Progenitor cell of endocrine pancreas (in vitro differentiated cells): ENCODE measurements at places on chromosomes 1 and 21. TPM values are rescaled to one million over a fixed set of nuclear protein-coding genes. Genes with fewer than 3 reads are reported as not detected.

CSTB gene
- total RNA-seq: 42.0 and 42.6 TPM in 2 replicates

MROH7 gene
- total RNA-seq: 0.29 and 0.50 TPM in 2 replicates

SPRR5 gene
- not detected in 2 replicates for total RNA-seq

TDRD10 gene
- not detected in 2 replicates for total RNA-seq

HHIPL2 gene
- total RNA-seq: 0.27 and 0.57 TPM in 2 replicates

LDLRAD1 gene
- 0.20 and 0.84 TPM in 2 replicates for total RNA-seq

GRCh38 chr1:116194568-116194967 lies 83.4 kb downstream of the MAB21L3 start:
- H3K4me3 ChIP-seq: no peak overlapping the region
- no peaks in the 10 kb centered on the region for H3K36me3 ChIP-seq

DNA sequence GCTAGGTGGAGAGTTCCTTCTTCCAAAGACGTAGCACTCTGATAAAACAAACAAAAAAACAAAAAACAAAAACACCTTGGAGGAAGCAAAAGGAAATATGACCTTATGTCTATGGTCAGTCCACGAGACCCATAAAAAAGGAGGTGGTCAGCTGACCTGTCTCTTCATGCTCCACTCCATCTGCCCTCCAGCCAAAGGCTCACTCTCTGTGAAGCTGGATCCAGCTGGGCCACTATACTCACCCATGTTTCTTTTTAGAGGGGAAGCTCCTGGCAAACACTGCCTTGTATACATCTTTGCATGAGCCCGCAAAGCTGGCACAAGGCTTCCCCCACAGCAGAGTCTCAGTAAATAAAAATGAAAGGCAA lies 126.1 kb upstream of the CACHD1 start:
- no peaks in the 10 kb centered on the region for H3K4me1 ChIP-seq
- H3K4me3 ChIP-seq: no peak overlapping the region
- peaks cover 12% of the 10 kb centered on the region for H3K27me3 ChIP-seq
- DNase-seq: no peak

DNA sequence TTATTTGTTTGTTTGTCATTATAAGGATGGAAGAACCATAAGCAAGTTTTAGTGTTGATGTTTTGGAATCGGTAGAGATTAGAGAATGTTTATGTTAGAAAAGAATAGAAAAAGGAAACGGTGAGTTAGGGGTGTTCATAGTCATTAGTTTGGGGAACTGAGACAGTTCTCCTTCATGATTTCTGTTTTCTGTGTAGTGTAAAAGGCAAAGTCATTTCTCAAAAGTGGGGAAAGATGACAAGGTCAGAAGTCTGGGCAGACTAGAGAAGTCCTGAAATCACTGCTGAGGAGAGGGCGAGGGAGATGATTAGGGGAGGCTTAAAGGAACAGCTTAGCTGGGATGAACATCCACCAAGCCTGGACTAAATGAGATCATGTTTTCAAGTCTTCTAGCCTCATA lies 498.9 kb downstream of the TTLL7 start:
- peaks cover 23% of the 10 kb centered on the region for H3K4me1 ChIP-seq
- no peak for DNase-seq
- H3K27me3 ChIP-seq: no peaks in the 10 kb centered on the region
- no peak overlapping the region for H3K27ac ChIP-seq
- H3K36me3 ChIP-seq: no peaks in the 10 kb centered on the region

DNA sequence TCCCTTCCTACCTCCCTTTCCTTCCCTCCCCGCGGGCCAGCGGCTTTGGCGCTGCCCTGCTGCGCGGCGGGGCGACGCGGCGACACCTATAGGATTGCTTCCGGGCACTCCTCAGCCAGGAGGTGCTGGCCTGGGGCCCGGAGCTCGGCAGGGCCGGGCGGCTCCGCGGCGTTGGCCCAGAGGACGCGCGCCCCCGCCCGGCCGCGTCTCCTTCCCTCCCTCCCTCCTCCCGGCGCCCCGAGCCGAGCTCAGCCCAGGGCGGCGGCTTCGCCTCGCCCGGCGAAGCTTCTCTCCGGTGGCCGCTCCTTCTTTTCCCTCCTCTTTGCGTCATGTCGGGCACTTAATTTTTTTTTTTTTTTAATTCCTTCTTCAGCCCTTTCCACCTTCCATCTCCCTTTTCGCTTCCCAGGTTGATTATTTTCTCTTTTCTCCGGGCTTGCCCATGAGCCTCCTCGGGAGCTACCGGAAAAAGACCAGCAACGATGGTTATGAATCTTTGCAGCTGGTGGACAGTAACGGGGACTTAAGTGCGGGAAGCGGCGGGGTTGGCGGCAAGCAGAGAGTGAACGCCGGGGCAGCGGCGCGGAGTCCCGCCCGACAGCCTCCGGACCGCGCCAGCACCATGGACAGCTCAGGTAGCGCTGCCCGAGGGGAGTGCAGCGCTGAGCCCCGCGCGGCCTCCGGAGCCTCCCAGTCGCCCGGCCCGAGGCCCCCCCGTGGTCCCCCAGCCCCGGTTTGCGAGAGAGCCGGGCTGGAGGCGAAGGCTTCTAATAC lies at the start of gene DNAJC6:
DNAJC6 (plus strand) TSS at position 240 of the 774 bp plus-strand sequence; CDS start at position 443, 203 bp downstream.
- peak; percentile 89 for DNase-seq
- peaks cover 13% of the 10 kb centered on the region for H3K4me1 ChIP-seq
- no peaks in the 10 kb centered on the region for H3K36me3 ChIP-seq

- no peaks in the 10 kb centered on the region for H3K36me3 ChIP-seq
- H3K4me1 ChIP-seq: peaks cover 12% of the 10 kb centered on the region
- no peak for DNase-seq
- no peak overlapping the region for H3K27ac ChIP-seq
- H3K27me3 ChIP-seq: no peaks in the 10 kb centered on the region
Measured at GRCh38 chr1:21763694-21764419, 19.1 kb downstream of the USP48 start.
